Activated naive CD4-positive, alpha-beta T cell treated with anti-CD3 and anti-CD28 coated beads for 36 hours (primary cell): ENCODE measurements at places on chromosomes 11 and 22.

- DNase-seq, result no peak
Measured at GRCh38 chr11:60362241-60362640, 16.1 kb upstream of the MS4A7 start.

- no peak for DNase-seq
Measured at GRCh38 chr22:29301716-29302401, 4.6 kb upstream of the GAS2L1 start.

- DNase-seq, result peak; percentile 75
Measured at GRCh38 chr11:6419009-6419631, at the start of gene APBB1. TSS of gene APBB1 (minus strand) at chr11:6419094. CDS start at chr11:6411347, 7,747 bp downstream.

DNA sequence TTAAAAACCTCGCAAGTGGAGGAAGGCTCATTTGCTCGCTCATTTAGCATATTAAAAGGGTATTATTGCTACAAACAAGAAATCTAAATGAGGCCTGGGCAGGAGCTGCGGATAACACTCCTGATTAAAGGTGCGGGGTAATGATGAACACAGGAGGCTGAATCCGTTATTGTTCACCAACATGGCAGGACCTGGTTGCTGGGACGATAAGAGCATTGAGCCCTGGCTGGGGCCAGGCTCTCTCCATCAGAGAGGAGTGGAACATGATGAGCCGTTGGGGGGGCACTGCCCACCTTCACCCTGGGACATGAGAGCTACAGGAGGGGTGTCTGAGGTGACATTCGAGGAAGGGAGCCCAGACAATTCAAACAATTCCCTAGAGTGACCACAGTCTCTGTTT, 211.7 kb downstream of the NXPE2 start:
- DNase-seq, result no peak

DNA sequence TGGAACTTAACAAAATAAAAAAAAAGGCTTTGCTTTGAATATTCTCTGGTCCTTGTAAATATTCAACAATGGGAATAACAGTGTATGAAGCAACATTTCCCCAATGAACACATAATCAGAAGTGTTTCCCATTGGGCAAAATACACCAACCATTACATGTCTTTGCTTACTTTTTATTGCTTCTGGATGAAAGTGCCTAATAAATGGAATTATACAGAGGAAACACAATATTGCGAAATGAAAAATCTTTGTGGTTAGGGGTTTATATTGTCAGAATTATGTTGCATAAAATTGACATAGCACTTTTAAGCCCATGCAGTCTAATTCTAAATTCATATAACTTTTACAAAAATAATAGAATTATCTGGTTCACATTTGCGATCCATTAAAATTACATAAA, 386.4 kb downstream of the DCDC1 start:
- DNase-seq, result no peak

GRCh38 chr11:46307785-46308341, 30.4 kb downstream of the CREB3L1 start:
- DNase-seq, result no peak

DNA sequence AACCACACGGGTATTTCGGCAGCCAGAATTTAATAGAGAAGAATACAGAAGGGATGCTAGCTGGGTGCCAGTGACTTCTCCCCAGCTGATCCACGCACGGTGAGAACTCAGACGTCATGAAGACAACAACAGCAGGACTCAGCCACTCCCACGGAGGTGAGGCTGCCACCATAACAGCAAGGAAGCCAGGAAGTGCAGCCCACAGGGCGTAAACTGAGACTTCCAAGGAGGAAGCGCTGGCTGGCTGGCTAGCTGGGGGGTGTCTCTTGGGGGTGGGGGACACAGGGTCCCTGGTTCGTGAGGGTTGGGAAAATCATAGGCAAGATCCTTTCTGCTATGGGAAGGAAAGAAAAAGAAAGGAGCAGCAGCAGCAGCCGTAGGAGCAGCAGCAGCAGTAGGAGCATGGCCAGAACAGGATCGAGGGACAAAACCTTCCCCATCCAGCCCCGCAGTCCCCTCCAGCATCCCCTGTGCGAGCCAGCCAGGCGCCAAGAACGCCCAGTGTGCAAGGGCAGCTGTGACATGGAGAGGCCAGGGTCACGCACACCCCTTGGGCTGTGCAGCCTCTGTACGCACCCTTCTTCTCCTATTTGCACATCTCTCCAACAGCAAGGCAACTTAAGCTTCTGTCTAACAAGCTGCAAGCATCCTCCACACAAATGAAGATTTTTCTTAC, 49.6 kb upstream of the SHANK2 start:
- DNase-seq, result no peak

DNA sequence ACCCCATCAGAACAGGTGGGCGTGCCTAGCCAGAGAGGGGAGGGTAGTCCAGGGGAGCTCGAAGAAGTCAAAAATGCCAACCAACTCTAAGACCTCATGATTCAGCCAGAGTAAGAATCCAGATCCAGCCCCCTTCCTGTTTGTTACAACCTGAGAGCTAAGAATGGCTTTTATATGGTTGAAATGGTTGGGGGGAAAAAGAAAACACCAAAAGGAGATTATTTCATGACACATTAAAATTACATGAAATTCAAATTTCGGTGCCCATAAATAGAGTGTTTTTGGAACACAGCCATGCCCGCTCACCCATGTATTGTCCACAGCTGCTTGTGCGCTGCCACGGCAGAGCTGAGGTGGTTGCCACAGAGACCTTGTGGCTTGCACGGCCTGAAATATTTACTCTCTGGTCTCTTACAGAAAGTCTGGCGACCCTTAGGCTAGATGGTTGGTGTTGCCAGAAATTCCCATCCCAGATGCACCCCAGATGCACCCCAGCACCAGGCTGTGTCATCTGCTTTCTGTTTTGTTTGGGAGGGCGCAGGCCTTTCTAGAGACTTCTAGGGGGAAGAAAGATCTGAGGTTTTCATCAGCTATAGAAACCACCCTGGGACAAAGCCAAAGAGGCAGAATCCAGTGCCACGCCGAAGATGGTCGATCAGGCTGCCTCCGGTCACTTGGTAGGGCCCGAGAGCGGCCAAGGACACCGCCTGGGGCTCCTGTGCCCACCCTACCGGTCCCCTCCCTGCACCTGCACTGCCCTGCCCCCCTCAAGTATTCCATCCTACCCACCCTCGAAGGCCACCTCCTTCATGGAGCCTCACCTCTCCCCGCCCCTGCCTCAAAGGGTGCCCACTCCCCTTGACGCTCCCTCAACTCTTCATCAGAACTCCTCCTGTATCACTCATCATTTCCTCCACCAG, 80.2 kb downstream of the DSCAML1 start:
- DNase-seq, result no peak

DNA sequence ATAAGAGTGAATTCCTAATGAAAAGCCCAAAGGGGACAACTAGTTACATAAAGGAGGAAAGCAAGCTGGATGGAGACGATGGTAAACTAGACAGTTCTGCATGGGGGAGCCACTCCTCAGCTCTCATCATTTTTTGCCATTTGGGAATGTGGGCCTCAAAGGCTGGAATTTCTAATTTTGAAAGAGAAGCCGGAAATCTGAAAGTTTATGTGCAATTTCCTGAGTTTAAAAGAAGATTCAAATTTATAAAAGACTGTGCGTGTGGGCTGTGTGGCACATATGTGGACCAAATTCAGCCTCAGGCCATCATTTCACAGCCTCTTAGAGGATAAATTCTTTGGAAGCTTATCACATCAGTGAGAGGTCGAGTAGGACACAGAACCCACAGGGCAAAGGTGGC, 18.3 kb upstream of the CRY2 start:
- no peak for DNase-seq

GRCh38 chr11:20873054-20873453, 203.7 kb downstream of the NELL1 start:
- peak; percentile 23 for DNase-seq

DNA sequence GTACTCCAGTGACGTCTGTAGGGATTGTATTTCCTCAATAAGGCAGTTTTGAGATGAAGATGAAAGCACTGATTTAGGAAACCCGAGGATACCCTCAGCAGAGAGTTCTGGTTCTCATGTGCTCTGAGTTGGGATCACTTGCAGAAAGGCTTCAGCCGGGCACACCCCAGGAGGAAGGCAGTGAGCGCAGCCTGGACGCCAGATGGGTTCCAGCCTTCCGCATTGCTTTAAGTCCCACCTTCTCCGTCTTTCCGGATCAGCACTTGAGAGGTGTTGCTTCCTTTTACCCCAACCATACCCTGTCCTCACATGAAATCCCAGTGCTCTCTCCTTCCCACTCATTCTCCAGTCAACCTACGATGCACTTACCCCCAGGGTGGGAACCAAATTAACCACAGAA, 239.5 kb upstream of the CADM1 start:
- DNase-seq, result no peak

GRCh38 chr11:78256962-78257361, 68.2 kb downstream of the USP35 start:
- no peak for DNase-seq

DNA sequence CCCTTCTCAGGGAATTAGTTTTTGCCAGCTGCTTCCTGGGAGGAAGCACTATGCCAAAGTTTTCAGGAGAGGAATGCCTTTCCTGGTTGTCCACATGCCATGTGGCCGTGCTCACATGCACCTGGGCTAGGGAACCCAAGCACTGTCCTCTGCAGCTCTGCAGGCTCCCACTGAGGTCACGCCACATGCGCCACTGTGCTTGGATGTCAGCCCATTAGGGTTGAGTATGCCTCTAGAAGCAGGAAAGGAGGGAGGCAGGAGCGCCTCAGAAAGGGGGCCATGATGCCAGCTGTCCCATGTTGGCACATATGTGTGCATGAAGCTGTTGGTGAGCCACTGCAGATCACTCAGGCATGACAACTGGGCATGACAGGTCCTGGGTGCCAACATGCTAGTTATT, 81.6 kb upstream of the SUSD2 start:
- DNase-seq, result no peak

DNA sequence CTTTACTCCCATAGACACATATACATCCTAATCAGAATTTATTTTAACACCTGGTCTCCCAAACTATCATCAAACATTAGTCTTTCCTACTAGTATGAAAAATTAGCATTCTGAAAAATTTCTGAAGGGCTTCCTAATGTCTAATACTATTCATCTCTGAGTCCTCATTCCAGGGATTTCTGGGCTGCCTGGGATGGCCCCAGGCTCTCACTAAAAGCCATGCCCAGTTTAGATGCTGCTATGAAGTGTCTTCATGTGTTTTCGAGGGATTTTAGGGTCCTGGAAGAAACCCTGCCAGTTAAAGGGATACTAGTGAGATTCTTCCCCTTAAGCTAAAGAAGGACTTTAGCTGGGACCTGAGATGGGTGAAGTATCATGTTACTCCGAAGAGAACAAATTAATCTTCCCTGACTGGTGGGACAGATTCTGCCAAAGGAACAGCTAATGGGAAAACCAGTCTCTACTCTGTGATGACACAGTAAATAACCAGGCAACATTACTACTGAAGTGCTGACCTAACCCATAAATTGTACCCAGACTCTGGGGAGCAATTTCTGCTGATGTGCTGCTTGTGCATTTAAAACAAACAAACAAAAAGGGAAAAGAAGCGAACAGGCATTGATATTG, 342.6 kb downstream of the SOX6 start:
- DNase-seq, result no peak

GRCh38 chr11:78586452-78587046, 11.9 kb upstream of the NARS2 start:
- DNase-seq, result no peak

- no peak for DNase-seq
Measured at GRCh38 chr22:19325296-19325948, 33.9 kb upstream of the CLTCL1 start.

DNA sequence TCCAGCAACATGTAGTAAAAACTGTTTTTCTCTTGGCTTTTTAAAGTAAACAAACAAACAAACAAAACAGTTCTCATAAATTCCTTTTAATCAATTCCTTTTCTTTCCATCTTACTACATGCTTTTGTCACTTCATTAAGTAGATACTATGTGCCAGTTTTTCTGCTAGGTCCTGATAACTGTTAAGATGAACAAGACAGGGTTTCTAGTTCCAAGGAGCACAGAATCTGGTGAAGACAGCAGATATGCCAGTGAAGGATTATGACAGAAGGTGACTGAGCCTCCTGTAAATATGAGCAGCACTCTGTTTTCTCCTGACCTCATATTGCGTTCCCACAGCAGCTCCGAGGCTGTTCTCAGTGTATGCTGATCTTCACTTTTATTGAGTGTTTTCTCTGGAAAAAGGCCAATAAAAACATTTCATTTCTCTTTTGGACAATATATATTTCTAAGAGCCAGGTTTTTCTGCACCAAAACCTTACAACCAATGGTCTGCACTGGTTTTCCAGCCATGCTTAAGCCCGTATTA, 45.8 kb downstream of the HEPHL1 start:
- DNase-seq, result no peak

DNA sequence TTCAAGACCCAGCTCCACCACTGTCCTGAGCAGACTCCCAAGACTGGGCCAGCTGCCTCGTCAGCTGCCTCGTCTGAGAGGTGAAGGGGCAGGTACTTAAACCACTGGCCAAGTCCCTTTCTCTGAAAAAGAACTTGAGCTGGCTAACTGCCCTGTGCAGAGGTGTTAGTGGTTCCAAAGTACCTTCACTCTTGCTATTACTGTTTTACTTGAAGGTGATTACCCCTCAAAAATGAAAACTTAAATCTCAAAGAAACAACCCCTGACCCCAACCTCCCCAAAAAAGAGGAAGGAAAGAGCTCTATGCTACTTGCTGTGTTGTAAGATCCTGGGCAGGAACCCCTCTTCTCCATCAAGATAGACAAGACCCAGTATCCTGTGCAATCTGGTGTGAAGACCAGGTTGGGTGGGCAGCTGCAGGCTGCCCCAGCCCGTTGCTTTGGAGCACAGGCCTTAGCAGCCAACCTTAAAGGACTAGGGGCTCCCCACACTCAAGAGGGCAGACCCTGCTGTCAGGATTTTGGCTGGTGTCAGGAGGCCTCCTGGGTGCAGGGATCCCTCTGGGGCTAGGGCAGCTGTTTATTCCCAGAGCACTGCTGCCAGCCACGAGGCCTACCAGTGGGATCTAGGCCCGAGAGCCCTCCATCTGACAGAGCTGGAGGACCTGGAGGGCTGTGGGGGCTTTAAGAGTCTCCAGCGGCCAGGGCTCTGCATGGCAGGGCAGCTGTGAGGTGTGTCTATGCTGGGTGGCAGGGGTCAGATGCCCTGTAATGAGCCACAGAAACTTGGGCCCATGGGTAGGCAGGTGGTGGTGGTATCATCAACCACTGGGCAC, 13.0 kb downstream of the GUCD1 start:
- no peak for DNase-seq

DNA sequence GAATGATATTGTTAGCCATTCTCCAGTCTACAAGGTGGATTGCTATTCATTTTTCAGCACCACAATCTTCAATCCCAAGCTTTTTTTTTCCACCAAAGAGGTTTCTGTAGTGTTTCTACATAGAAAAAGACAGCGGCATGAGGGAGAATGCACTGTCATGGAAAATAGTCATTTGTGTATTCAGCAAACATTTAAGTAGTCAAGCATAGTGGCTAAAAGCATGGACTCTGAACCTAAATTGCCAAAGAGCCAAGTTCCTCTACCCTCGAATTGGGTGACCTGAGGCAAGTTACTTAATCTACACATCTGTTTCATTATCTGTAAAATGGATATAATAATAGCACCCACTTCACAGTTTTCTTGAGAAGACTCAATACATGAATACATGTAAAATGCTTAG, 14.2 kb downstream of the GAS2 start:
- no peak for DNase-seq

DNA sequence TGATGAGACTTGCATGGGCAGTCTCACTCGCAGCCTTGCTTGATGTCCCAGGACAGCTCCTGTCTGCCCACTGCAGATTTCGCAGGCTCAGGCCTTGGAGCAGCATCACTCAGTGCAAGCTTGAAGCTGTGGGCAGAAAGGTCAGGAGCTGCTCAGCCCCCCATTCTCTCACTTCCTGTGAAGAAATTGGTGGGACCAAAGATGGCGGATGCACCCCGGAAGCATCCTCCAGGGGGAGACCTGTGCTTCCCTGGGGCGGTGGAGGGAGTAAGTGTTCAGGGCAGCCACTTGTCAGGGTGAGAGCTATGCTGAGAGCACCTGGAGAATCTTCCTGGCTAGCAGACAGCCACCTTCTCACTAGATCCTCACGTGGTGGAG, 11.3 kb downstream of the PLAAT2 start:
- DNase-seq, result peak; percentile 31
